ENCODE measurements at places on chromosomes 4 and X.

- no peak for DNase-seq
- H3K4me1 ChIP-seq, result no peaks in the 10 kb centered on the region
- H3K27me3 ChIP-seq, result no peaks in the 10 kb centered on the region
- no peaks in the 10 kb centered on the region for H3K36me3 ChIP-seq
- no peak overlapping the region for H3K4me3 ChIP-seq
These were observed 292.4 kb upstream of the FAT1 start for GRCh38 chr4:187016101-187016500.

GRCh38 chrX:119729408-119730201, 28.8 kb upstream of the SOWAHD start:
- no peak overlapping the region for H3K4me3 ChIP-seq
- DNase-seq, result peak; percentile 68
- H3K36me3 ChIP-seq, result no peaks in the 10 kb centered on the region
- no peak overlapping the region for H3K27ac ChIP-seq

DNA sequence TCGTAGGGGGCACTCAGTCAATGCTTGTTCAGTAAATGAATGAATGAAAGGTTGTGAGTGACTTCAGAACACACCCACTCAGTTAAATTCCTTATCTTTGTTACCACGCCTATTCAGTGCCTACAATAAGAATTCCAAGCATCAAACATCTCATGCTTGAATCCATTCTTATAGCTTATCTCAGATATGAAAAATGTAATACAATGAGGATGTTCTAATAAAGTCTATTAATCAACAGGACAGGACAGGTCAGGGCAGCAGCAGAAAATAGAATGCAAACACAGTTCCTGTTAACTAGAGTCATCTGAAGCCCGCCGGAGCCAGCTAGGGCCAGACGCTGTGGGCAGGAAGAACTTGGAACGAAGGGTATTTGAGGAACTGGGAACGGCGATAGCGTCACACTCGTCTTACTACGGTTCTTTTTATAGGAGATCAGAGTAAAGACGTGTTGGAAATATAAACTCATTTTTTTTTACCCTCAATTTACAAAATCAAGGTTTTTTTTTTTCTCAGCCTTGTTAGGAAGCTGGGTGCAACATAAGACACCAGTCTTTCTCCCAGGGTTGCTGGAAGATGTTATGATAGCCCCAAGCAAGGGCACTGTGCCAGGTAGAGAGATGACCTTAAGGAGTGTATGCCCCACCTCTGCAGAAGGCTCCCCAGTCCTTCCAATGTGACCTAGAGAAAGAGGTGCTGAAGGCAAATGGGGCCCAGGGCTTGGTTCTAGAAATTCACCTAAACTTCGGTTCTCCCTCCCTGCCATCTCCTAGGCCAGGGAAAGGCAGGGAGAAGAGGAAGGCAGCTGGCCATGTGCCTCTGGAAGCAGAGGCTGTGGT, 48.3 kb downstream of the SEL1L3 start:
- no peak overlapping the region for H3K27ac ChIP-seq
- H3K27me3 ChIP-seq, result no peaks in the 10 kb centered on the region

DNA sequence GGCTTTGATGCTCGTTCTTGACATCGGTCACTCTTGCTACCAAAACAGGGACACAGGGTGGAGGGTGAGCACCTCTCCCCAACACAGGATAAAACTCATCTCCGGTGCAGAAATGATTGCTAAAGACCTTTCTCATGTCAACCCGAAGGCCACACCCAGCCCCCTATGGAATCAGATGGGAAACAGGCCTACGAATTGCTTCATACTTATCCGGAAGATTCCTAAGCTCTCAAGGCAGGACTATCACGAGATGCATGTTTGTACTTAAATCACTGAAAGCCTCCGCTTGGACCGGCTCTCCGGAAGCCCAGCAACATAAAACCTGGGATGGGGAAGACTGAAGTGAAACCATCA, 74.9 kb downstream of the MTMR1 start:
- H3K27ac ChIP-seq, result no peak overlapping the region
- H3K4me1 ChIP-seq, result no peaks in the 10 kb centered on the region
- DNase-seq, result no peak
- H3K27me3 ChIP-seq, result no peaks in the 10 kb centered on the region
- no peak overlapping the region for H3K4me3 ChIP-seq
- H3K36me3 ChIP-seq, result no peaks in the 10 kb centered on the region

GRCh38 chr4:24935856-24936255, 23.0 kb upstream of the CCDC149 start:
- no peak overlapping the region for H3K4me3 ChIP-seq
- no peaks in the 10 kb centered on the region for H3K36me3 ChIP-seq
- no peak overlapping the region for H3K27ac ChIP-seq
- no peaks in the 10 kb centered on the region for H3K27me3 ChIP-seq

DNA sequence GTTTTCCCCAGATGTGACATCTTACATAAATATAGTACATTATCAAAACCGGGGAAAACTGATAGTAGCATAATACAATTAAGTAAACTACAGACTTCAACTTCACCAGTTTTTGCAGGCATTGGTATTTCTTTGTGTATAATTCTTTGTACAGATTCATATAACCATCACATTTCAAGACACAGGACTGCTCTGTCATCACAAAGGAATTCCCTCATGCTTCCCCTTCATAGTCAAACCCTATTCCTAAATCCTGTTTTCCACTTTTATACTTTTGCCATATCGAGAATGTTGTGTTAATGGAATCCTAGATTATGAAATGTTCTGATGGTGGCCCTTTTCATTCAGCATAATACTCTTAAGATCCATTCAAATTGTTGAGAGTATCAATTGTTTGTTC, 36.0 kb downstream of the STIM2 start:
- H3K27me3 ChIP-seq, result no peaks in the 10 kb centered on the region
- H3K4me1 ChIP-seq, result peaks cover 35% of the 10 kb centered on the region
- no peaks in the 10 kb centered on the region for H3K36me3 ChIP-seq
- DNase-seq, result no peak

DNA sequence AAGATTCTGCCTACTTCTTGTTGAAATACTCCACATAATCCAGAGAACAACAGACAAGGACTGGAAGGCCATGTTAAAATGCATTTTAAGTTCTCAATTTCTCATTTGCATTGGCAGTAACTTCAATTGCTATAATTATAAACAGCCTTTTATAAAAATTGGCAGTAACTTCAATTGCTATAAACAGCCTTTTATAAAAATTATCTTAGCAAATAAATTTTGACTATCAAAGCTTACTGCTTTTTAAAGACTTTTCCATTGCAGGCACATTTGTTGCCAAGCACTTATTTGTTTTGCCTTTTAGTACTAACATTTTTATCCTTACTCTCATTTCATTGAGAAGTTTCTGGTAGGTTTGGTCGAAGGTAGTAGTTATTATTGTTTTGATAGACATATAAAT, 17.8 kb downstream of the SCFD2 start:
- DNase-seq, result no peak
- H3K27me3 ChIP-seq, result no peaks in the 10 kb centered on the region
- H3K27ac ChIP-seq, result no peak overlapping the region
- no peak overlapping the region for H3K4me3 ChIP-seq
- no peaks in the 10 kb centered on the region for H3K36me3 ChIP-seq
- H3K4me1 ChIP-seq, result no peaks in the 10 kb centered on the region

- no peaks in the 10 kb centered on the region for H3K36me3 ChIP-seq
- H3K4me1 ChIP-seq, result no peaks in the 10 kb centered on the region
- no peak overlapping the region for H3K4me3 ChIP-seq
- H3K27me3 ChIP-seq, result no peaks in the 10 kb centered on the region
These were observed 279.3 kb upstream of the DIPK2B start for GRCh38 chrX:45479835-45480422.

DNA sequence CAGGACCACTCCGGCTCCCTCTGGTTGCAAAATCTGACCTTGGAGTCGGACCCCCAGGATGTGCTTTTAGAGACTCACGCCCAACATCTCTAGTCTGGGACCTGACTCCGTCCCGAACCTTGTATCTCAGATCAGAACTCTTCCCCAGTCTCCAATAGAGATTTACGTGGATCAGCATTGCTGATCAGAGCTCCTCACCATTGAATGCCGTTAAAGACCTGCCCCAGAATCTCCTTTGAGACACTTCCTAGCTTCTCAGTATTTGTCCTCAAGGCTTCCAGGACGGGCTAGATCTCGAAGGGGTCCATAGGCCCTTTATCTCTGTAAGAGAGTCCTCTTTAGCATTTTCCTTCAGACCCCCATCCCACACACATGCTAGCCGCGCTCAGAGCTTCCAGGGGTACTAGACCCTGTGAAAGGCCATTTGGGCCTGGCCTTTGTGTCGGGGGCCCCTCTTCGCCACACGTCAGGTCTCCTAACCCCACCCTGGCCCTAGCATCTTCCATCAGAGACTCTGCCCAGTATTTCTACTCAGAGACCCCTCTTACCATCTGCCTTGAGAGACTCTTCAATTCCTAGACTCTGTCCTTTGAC, 662 bp downstream of the UBA1 start:
- H3K27me3 ChIP-seq, result no peaks in the 10 kb centered on the region
- H3K27ac ChIP-seq, result peak overlapping the region; percentile 84
- peaks cover 46% of the 10 kb centered on the region for H3K4me1 ChIP-seq

GRCh38 chrX:68735266-68735665, 87.8 kb downstream of the STARD8 start:
- no peaks in the 10 kb centered on the region for H3K27me3 ChIP-seq
- no peaks in the 10 kb centered on the region for H3K36me3 ChIP-seq
- H3K27ac ChIP-seq, result no peak overlapping the region
- H3K4me3 ChIP-seq, result no peak overlapping the region

GRCh38 chrX:50726296-50726695, 87.7 kb downstream of the SHROOM4 start:
- no peak overlapping the region for H3K4me3 ChIP-seq
- H3K4me1 ChIP-seq, result no peaks in the 10 kb centered on the region
- no peaks in the 10 kb centered on the region for H3K27me3 ChIP-seq
- DNase-seq, result no peak

DNA sequence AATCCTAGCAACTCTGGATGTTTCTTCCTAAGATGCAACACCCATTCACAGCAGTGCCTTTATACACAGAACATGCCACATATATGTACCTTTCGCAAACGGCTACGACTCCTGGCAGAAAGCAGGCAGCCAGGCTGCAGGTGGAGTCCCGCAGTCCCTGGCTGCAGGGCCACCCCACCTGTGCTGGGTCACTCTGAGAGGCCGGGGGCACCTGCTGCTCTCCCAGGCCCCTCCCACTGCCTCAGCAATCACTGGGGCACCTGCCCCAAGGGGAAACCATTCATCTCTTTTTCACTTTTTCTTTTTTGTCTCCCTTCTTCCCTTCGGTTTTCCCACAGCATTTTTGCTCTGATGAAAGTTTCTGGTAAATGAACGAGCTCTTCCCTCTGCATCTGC, 28.0 kb downstream of the RNF212 start:
- no peaks in the 10 kb centered on the region for H3K4me1 ChIP-seq
- H3K36me3 ChIP-seq, result no peaks in the 10 kb centered on the region
- H3K4me3 ChIP-seq, result no peak overlapping the region
- H3K27ac ChIP-seq, result no peak overlapping the region

- no peak for DNase-seq
- no peaks in the 10 kb centered on the region for H3K36me3 ChIP-seq
- no peaks in the 10 kb centered on the region for H3K4me1 ChIP-seq
These were observed 624.1 kb upstream of the GNPDA2 start for GRCh38 chr4:45350438-45350837.

DNA sequence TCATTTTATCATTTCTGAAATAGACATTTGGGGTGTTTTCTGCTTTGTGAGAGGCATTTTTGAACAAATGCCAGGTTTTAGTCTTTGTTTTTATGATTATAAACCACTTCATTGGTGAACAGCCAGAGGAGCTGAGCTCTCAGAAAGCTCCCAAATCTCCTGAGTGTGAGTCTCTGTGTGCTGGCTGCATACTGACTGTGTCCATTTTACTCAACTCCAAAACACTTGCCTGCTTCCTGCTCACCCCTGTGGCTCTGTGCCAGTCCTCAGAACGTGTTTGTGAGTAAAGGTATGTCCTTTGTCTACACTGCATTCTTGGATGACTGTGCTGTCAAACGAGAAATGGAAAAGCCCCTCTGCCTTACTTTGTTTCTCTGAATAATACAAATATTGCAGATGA, 5.4 kb upstream of the LRAT start:
- H3K4me1 ChIP-seq, result no peaks in the 10 kb centered on the region
- H3K4me3 ChIP-seq, result no peak overlapping the region
- no peak overlapping the region for H3K27ac ChIP-seq

- no peaks in the 10 kb centered on the region for H3K36me3 ChIP-seq
- no peak for DNase-seq
- no peak overlapping the region for H3K27ac ChIP-seq
These were observed 69.5 kb downstream of the AASDH start for GRCh38 chr4:56317749-56318148.

- no peaks in the 10 kb centered on the region for H3K36me3 ChIP-seq
- no peaks in the 10 kb centered on the region for H3K4me1 ChIP-seq
- no peak overlapping the region for H3K27ac ChIP-seq
- no peaks in the 10 kb centered on the region for H3K27me3 ChIP-seq
- no peak for DNase-seq
These were observed 87.2 kb downstream of the HS3ST1 start for GRCh38 chr4:11341337-11342043.

DNA sequence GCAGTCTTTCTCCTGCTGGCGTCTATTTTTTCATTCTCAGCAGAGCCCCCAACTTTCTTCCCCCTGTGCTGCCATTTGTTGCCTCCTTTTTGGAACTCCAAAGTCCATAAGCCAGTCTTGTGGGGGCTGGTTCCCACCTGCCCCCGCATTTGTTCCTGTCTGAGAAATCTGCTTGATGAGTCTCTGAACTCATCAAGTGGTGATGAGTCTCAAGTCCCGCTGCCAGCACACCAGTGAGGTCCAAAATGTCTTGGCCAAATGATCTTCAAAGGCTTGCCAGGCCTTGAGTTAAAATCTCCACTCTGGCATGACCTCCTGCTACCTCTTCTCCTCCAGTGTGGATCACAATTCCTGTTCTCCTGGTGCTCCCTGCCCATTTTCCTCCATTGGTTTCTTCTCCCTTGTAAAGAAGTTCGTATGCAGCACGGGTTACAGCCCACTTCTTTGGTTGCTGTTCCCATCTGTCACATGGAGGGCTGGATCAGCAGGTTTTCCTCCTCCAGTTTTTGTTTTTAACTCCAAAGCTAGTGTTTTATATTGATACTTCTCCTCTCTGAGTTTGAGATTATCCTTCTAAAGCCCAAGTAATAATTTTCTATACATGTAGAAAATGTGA, 72.7 kb upstream of the LIMCH1 start:
- no peaks in the 10 kb centered on the region for H3K27me3 ChIP-seq
- H3K36me3 ChIP-seq, result no peaks in the 10 kb centered on the region
- H3K4me3 ChIP-seq, result no peak overlapping the region
- H3K4me1 ChIP-seq, result no peaks in the 10 kb centered on the region
